Central memory CD8-positive, alpha-beta T cell (primary cell): ENCODE measurements at places on chromosomes 2 and 18.

DNA sequence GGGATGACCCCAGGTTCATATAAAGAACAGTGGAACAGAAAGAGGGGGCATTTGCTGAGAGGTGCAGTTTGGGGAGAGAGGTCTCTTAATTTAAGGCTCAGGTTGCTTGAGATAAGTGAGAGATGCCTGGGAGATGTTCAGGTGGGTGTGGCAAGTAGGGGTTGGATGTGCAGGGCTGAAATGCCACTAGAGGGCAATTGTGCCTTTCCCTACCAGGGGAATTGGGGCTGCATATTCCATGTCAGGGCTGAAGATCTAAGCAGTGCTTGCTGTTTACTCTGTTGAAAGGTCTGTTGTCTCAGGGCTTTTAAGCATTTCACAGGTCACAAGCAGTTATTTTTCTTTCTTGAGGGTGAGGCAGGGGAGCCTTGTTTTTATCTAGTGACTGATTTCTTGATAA, 7.8 kb downstream of the CCDC85A start:
- H3K4me1 ChIP-seq: no peaks in the 10 kb centered on the region
- no peaks in the 10 kb centered on the region for H3K36me3 ChIP-seq
- DNase-seq: no peak
- H3K27me3 ChIP-seq: peaks cover 21% of the 10 kb centered on the region
- no peak overlapping the region for H3K4me3 ChIP-seq
- H3K27ac ChIP-seq: no peak overlapping the region

GRCh38 chr2:157540102-157540501, 88.6 kb downstream of the ACVR1C start:
- no peak for DNase-seq
- H3K4me3 ChIP-seq: no peak overlapping the region
- H3K27ac ChIP-seq: no peak overlapping the region
- H3K36me3 ChIP-seq: peaks cover 2% of the 10 kb centered on the region
- H3K4me1 ChIP-seq: no peaks in the 10 kb centered on the region

GRCh38 chr2:30308280-30308679, 76.9 kb downstream of the LBH start:
- H3K27me3 ChIP-seq: no peaks in the 10 kb centered on the region
- no peak overlapping the region for H3K27ac ChIP-seq
- no peak for DNase-seq
- H3K4me1 ChIP-seq: peaks cover 6% of the 10 kb centered on the region
- H3K36me3 ChIP-seq: peaks cover 2% of the 10 kb centered on the region

GRCh38 chr2:173749315-173749714, 215.9 kb downstream of the SP3 start:
- peaks cover 16% of the 10 kb centered on the region for H3K27me3 ChIP-seq
- no peaks in the 10 kb centered on the region for H3K4me1 ChIP-seq
- H3K4me3 ChIP-seq: no peak overlapping the region
- peaks cover 2% of the 10 kb centered on the region for H3K36me3 ChIP-seq
- DNase-seq: no peak
- no peak overlapping the region for H3K27ac ChIP-seq

- peak overlapping the region; percentile 90 for H3K4me3 ChIP-seq
- peaks cover 57% of the 10 kb centered on the region for H3K4me1 ChIP-seq
- peaks cover 11% of the 10 kb centered on the region for H3K36me3 ChIP-seq
- H3K27ac ChIP-seq: peak overlapping the region; percentile 89
- DNase-seq: no peak
- H3K27me3 ChIP-seq: no peaks in the 10 kb centered on the region
These were observed 901 bp downstream of the WDFY1 start for GRCh38 chr2:223944166-223944702.

DNA sequence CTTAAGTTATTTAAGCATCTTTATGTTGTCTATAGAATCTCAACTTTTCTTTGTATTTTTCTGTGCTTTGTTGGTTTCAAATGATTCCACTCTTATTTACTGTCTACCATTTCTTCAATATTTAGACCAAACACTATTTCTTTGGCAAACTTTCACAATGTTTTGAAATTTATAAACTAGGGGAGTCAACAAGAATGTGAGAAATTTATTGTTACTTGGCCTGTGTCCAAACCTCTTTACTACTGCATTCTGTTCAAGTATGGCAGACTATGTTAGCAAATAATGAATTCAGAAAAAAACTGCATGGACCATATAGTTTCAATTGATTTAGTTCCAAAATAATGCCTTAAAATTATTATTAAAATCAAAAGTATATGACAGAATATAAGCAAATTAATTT, 470.2 kb downstream of the FBXO15 start:
- H3K4me3 ChIP-seq: no peak overlapping the region
- H3K36me3 ChIP-seq: no peaks in the 10 kb centered on the region
- H3K4me1 ChIP-seq: no peaks in the 10 kb centered on the region
- no peaks in the 10 kb centered on the region for H3K27me3 ChIP-seq
- H3K27ac ChIP-seq: no peak overlapping the region

GRCh38 chr2:58063641-58064040, 17.0 kb downstream of the VRK2 start:
- H3K27me3 ChIP-seq: no peaks in the 10 kb centered on the region
- H3K27ac ChIP-seq: no peak overlapping the region
- H3K4me3 ChIP-seq: no peak overlapping the region
- DNase-seq: no peak
- H3K4me1 ChIP-seq: peaks cover 29% of the 10 kb centered on the region

DNA sequence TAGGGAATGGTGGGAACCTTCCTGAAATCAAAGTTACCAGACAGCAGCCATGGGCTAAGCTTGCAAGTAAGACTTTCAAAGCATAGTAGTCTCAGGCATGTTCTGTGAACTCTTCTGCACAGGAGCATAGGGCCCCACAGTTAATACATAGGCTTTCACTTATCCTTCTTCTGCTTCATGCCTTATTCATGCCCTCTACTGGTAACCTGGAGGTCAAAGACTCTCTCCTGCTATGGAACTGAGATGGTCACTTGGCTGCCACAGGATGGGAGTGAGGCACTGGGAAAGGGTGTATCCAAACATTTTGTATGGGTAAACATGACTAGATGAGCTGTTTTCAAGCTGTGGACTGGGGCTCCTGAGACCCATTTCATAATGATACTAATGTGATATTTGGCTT, 49.1 kb upstream of the ZNF638 start:
- no peaks in the 10 kb centered on the region for H3K36me3 ChIP-seq
- no peak for DNase-seq
- H3K4me3 ChIP-seq: no peak overlapping the region
- peaks cover 93% of the 10 kb centered on the region for H3K27me3 ChIP-seq

- H3K4me1 ChIP-seq: peaks cover 84% of the 10 kb centered on the region
- peak overlapping the region; percentile 11 for H3K4me3 ChIP-seq
- DNase-seq: no peak
- no peaks in the 10 kb centered on the region for H3K27me3 ChIP-seq
- H3K27ac ChIP-seq: peak overlapping the region; percentile 81
These were observed 14.7 kb downstream of the ARHGAP25 start for GRCh38 chr2:68749345-68749744.

- H3K4me1 ChIP-seq: peaks cover 12% of the 10 kb centered on the region
- H3K36me3 ChIP-seq: peaks cover 3% of the 10 kb centered on the region
- DNase-seq: no peak
These were observed 100.7 kb upstream of the ZFP36L2 start for GRCh38 chr2:43327119-43327518.

- H3K36me3 ChIP-seq: peaks cover 2% of the 10 kb centered on the region
- no peak for DNase-seq
- H3K4me3 ChIP-seq: peak overlapping the region; percentile 56
- H3K27ac ChIP-seq: peak overlapping the region; percentile 16
These were observed 82.1 kb downstream of the BIN1 start for GRCh38 chr2:127024769-127025358.

DNA sequence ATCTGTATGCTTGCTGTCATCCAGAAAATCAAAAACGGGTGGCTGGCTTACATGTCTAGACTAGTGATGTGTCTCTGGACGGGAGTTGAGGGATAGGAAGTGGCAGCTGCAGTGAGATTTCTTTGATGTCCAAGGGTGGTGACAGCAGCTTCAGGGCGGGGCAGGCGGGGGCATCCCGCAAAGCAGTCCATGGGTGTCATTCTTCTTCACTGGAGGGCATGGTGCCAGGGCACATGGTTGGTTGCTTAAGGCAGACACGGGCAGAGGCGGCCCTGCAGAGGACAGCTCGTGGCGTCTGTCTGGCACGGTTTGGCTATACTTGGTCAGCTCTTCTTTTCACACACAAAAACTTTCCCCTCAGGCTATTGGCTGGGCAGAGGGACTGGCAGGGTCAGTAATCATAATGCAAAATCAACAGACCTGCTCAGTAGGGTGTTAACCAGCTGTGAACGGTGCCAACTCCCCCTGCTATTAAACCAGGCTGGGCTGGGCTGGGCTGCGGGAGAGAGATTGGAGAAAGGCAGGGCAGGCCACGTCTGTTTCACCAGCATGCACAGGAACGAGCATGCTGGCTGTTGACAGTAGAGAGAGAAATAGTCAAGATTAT, 63.7 kb downstream of the COL4A3 start:
- no peaks in the 10 kb centered on the region for H3K4me1 ChIP-seq
- H3K4me3 ChIP-seq: no peak overlapping the region
- peaks cover 45% of the 10 kb centered on the region for H3K27me3 ChIP-seq
- no peaks in the 10 kb centered on the region for H3K36me3 ChIP-seq
- no peak overlapping the region for H3K27ac ChIP-seq
- DNase-seq: no peak

DNA sequence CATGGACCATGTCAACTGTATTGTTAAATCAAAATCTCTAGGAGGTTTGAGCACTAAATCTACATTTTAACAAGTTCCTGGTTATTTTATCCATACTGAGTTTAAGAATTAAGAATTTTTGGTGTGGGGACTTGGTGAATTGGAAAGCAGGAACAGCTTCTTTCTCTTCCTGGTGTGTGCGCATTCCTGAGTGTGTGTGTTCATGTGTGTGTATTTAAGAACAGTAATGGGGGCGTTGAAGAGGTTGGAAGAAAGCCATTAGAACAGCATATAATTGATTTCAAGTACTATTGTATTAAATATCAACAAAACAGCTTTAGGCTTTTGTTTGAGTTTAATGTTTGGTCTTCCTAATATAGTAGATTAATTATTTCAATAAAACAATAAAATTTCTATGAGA, 801.3 kb upstream of the ID2 start:
- H3K4me1 ChIP-seq: no peaks in the 10 kb centered on the region
- H3K36me3 ChIP-seq: peaks cover 1% of the 10 kb centered on the region
- H3K27me3 ChIP-seq: peaks cover 10% of the 10 kb centered on the region

DNA sequence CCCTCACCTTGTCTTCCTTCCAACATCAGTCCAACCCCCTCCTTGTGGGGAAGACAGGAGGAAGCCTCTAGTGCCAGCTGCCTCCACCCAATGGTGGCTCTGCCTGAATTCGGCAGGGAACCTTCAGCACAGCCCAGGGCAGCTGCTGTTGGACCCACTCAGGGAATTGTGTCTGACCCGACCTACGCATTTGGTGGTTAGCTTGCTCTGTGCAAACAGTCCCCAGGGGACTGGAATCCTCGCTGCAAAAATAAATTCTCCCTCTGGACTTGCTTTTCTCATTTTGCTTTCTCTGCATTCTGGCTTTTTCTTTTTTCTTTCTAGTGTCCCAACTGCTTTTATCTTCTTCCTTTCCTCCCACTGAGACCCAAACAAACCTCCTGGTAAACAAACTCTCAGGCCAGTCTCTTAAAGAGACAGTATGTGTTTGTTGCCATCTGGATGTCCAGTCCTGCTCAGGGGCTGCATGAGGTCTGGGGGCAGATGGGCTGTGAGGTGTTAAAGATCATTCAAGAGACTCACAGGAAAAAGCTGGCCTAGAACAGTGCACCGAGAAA, 137.7 kb upstream of the HAAO start:
- no peaks in the 10 kb centered on the region for H3K27me3 ChIP-seq
- no peaks in the 10 kb centered on the region for H3K36me3 ChIP-seq
- no peak overlapping the region for H3K27ac ChIP-seq
- DNase-seq: no peak
- no peaks in the 10 kb centered on the region for H3K4me1 ChIP-seq
- H3K4me3 ChIP-seq: no peak overlapping the region

DNA sequence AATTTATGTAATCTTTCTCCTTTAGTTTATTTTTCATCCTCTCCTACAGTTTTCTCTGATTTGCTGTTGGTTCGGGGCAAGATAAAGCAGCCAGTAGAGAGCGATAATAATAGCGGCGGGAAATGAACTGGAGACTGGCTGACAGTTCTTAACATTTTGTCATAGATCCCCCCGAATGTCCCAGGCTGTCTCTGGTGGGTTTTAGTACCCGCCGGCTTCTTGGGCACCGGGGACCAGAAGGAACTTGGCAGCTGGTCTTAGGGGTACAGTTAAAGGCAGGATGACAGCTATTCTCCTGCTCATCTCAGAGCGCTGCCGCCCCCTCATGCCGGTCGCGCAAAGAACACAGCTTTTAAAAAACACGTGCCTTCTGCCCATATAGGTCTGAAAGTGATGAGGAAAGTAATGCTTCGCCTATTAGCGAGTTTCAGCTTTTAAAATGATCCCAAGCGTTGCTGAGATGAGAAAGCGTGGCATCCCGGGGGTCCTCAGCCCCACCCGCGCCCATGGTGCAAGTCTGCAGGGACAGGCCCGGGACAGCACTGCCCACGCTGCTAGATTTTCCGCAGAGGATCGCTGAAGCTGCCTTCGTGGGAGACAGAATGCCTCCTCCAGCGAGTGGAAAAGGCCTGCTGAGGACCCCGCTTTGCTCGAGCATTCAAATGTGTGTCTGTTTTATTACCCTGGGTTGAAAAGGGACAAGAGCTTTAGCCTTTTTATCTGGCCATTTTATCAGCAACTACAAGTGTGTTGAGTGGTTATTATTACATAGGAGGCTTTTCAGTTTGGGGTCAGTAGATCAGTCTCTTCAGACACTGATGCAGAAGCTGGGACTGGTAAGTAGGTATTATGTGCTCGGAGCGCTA, 3.8 kb downstream of the ONECUT2 start:
- no peak for DNase-seq
- peaks cover 86% of the 10 kb centered on the region for H3K27me3 ChIP-seq
- H3K4me3 ChIP-seq: peak overlapping the region; percentile 11
- peaks cover 30% of the 10 kb centered on the region for H3K4me1 ChIP-seq
- peaks cover 5% of the 10 kb centered on the region for H3K36me3 ChIP-seq
- no peak overlapping the region for H3K27ac ChIP-seq

- DNase-seq: no peak
- no peaks in the 10 kb centered on the region for H3K4me1 ChIP-seq
- no peak overlapping the region for H3K27ac ChIP-seq
- H3K36me3 ChIP-seq: peaks cover 26% of the 10 kb centered on the region
These were observed 504.2 kb downstream of the ARHGAP15 start for GRCh38 chr2:143633419-143633818.

GRCh38 chr2:19846030-19846429, 55.8 kb downstream of the TTC32 start:
- H3K27me3 ChIP-seq: peaks cover 30% of the 10 kb centered on the region
- no peaks in the 10 kb centered on the region for H3K4me1 ChIP-seq
- no peaks in the 10 kb centered on the region for H3K36me3 ChIP-seq
- no peak for DNase-seq
- no peak overlapping the region for H3K27ac ChIP-seq
- H3K4me3 ChIP-seq: no peak overlapping the region

DNA sequence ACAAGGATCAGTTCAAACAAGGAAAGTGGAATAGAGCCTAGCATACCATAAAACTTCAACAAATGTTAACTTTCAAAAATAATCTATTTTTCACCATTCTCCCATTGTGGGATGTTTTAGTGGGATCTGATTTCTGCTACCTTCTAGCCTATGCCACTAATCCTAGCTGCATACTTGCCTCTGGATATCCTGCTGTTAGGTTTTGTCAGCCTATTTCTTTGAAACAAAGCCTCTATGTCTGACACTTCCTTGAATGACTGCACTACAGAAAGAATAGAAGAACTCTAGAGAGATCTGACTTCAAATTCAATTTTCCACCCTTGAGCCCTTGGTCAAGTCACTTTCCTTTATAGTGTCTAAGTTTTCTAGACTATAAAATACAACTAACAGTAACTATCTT, 291.5 kb downstream of the PTH2R start:
- H3K4me3 ChIP-seq: no peak overlapping the region
- no peak overlapping the region for H3K27ac ChIP-seq
- no peak for DNase-seq
- no peaks in the 10 kb centered on the region for H3K4me1 ChIP-seq
